PC-9 (cell line): ENCODE measurements at places on chromosomes 16 and 17. TPM values are rescaled to one million over a fixed set of nuclear protein-coding genes. Genes with fewer than 3 reads are reported as not detected.

DNA sequence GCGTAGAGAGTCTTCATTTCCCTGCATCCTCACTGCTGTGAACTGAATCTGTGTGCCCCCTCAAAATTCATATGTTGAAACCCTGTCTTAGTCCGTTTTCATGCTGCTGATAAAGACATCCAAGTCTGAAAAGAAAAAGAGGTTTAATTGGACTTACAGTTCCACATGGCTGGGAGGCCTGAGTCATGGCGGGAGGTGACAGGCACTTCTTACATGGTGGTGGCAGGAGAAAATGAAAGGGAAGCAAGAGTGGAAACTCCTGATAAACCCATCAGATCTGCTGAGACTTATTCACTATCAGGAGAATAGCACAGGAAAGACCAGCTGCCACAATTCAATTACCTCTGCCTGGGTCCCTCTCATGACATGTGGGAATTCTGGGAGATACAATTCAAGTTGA lies 3.1 kb upstream of the CCDC42 start:
- no peaks in the 10 kb centered on the region for H3K36me3 ChIP-seq
- no peak overlapping the region for H3K27ac ChIP-seq
- DNase-seq = no peak
- no peak overlapping the region for H3K4me3 ChIP-seq
- H3K4me1 ChIP-seq = no peaks in the 10 kb centered on the region

GRCh38 chr17:68401288-68401687 lies 56.0 kb downstream of the WIPI1 start:
- H3K4me3 ChIP-seq = no peak overlapping the region
- no peaks in the 10 kb centered on the region for H3K27me3 ChIP-seq
- no peak for DNase-seq
- H3K4me1 ChIP-seq = peaks cover 18% of the 10 kb centered on the region
- no peaks in the 10 kb centered on the region for H3K36me3 ChIP-seq
- no peak overlapping the region for H3K27ac ChIP-seq

DNA sequence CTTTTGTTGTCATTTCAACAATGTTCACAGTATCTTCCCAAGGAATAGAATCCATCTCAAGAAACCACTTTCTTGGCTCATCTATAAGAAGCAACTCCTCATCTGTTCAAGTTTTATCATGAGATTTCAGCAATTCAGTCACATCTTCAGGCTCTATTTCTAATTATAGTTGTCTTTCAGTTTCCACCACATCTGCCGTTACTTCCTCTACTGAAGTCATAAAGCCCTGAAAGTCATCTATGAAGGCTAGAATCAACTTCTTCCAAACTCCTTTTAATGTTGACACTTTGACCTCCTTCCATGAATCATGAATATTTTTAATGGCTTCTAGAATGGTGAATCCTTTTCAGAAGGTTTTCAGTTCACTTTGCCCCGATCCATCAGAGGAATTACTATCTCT lies 102.1 kb downstream of the CDH13 start:
- no peak overlapping the region for H3K27ac ChIP-seq
- H3K4me1 ChIP-seq = no peaks in the 10 kb centered on the region
- no peak overlapping the region for H3K4me3 ChIP-seq

DNA sequence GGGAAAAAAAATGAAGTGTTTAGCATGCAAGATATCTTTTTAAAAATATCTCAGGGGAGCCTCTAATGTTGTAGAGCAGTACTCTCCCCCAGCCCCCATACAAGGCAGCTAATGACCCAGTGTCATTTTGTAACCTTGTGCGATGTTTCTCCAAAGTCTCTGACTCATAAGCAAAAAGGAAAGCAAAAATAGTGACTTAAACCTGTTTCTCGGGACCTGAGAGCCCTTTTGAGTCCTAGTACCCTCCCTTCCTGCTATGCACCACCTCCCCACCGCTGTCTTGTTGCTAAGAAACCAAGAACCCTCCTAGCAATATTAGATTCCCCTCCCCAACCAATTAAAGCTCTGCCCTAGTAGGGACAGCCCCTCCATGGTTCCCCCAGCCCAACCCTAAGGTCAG lies 2.8 kb downstream of the MYCBPAP start:
- no peaks in the 10 kb centered on the region for H3K36me3 ChIP-seq
- peak; percentile 42 for DNase-seq
- peaks cover 27% of the 10 kb centered on the region for H3K4me1 ChIP-seq
- H3K27ac ChIP-seq = peak overlapping the region; percentile 55
- no peaks in the 10 kb centered on the region for H3K27me3 ChIP-seq

DNA sequence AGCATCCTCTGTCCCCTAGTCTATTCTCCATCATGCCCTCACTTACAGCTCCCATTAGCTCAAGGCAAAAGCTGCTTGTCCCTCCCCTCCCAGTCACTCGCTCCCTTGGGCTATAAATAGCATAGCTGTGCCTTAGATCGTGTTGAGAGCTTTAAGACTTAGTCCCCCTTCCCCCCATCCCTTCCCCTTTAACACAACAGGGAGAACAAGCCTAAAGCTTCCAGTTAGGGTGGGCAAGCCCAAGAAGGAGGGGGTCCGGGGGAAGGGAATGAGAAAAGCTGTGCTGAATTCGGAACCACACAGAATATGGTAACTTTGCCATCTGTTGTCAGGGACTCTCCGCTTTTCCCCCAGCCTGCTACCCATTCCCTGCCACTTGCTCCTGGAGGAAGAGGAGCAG lies 4.9 kb upstream of the HIGD1B start:
- H3K27me3 ChIP-seq = no peaks in the 10 kb centered on the region
- no peak overlapping the region for H3K27ac ChIP-seq
- no peak for DNase-seq
- H3K4me1 ChIP-seq = no peaks in the 10 kb centered on the region

DNA sequence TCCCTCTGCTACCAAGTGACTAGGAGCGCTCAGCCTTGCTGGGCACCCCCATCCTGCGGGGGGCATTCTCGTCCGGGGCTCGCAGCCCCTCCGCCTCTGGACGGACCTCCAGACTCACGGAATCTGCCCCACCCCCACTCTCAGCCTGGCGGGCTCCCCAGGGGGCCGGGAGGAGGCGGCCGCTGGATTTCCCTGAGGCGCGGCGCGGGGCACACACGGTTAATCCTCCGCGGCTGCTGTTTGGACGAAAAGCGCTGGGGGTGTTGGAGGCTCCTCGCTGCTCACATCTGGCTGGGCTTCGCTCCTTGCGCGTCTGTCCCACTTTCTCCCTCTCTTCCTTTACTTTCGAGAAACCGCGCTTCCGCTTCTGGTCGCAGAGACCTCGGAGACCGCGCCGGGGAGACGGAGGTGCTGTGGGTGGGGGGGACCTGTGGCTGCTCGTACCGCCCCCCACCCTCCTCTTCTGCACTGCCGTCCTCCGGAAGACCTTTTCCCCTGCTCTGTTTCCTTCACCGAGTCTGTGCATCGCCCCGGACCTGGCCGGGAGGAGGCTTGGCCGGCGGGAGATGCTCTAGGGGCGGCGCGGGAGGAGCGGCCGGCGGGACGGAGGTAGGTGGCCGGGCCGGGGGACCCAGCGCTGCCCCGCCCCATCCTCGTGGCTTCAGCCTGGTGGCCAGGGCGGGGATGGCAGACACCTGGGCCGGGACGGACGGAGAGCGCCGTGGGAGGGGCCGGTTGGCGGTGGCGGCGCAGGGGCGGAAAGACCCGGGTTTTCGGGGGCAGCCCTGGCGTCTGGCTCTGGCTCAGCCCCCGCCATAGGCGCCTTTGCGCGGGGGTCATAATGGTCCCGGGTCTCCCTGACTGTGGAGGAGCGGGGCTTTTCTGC lies at the start of gene C1QTNF1:
C1QTNF1 (plus strand) TSS at position 284 of the 886 bp plus-strand sequence. CDS start 19,800 bp downstream, outside the sequence.
- H3K27me3 ChIP-seq = no peaks in the 10 kb centered on the region
- H3K4me1 ChIP-seq = peaks cover 62% of the 10 kb centered on the region
- H3K4me3 ChIP-seq = peak within 1 kb of the TSS; percentile 78
- no peaks in the 10 kb centered on the region for H3K36me3 ChIP-seq
- DNase-seq = peak; percentile 70

GRCh38 chr17:6249732-6250131 lies 179.6 kb downstream of the WSCD1 start:
- H3K27me3 ChIP-seq = peaks cover 94% of the 10 kb centered on the region
- no peak overlapping the region for H3K27ac ChIP-seq
- H3K4me1 ChIP-seq = no peaks in the 10 kb centered on the region
- H3K36me3 ChIP-seq = no peaks in the 10 kb centered on the region

- no peak for DNase-seq
- H3K4me3 ChIP-seq = no peak overlapping the region
- no peak overlapping the region for H3K27ac ChIP-seq
- H3K27me3 ChIP-seq = no peaks in the 10 kb centered on the region
- peaks cover 18% of the 10 kb centered on the region for H3K4me1 ChIP-seq
- peaks cover 11% of the 10 kb centered on the region; the same call in 1 of the 2 replicates for H3K36me3 ChIP-seq
Measured at GRCh38 chr17:5464717-5465507, 3.9 kb downstream of the DHX33 start.

DNA sequence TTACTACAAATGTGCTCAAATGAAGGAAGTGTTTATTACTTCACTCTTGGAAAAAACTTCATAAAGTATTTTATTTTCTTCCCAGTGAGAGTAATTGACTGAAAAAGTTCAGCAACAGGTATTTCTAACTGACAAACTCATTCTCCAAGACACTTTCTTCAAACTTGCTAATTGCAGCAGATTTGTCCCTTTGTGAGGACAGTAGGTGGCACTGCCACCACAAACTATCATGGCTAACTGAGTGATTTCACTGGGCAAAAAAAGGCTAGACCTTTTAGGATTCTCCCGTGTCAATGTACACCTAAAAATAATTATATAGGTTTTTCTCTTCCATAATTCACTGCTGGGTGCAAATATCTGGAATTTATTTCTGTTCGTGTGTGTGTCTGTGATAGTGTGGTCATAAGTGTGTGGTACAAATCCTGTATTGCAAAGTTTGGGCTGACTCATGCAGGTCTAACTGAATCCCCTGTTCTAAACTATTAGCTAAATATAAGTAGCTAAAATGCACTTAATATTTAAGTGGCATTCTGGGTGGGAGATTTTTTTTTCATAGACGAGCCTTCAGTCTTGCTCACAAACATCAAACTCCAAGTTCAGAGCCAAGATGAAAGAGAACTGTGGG lies 3.9 kb downstream of the HS3ST3A1 start:
- no peaks in the 10 kb centered on the region for H3K36me3 ChIP-seq
- no peak overlapping the region for H3K4me3 ChIP-seq
- H3K27me3 ChIP-seq = no peaks in the 10 kb centered on the region
- no peaks in the 10 kb centered on the region for H3K4me1 ChIP-seq
- H3K27ac ChIP-seq = no peak overlapping the region

DNA sequence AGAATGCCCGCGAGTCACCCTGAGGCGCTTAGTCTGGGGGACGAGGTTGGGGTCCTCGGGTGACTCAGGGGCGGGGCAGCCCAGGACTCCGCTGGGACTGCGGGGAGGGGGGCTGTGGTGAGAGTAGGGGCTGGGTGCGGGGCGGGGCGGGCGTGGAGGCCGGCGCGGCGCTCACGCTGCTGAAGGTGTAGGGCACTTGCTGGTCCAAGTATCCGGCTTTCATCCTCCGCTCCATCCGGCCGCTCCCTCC lies 832 bp downstream of the ETV4 start:
- H3K4me1 ChIP-seq = peaks cover 35% of the 10 kb centered on the region
- H3K27me3 ChIP-seq = no peaks in the 10 kb centered on the region
- H3K36me3 ChIP-seq = peaks cover 9% of the 10 kb centered on the region; the same call in 1 of the 2 replicates
- no peak for DNase-seq
- H3K27ac ChIP-seq = peak overlapping the region; percentile 94

- no peak overlapping the region for H3K27ac ChIP-seq
- no peak for DNase-seq
- H3K4me1 ChIP-seq = no peaks in the 10 kb centered on the region
- H3K36me3 ChIP-seq = no peaks in the 10 kb centered on the region
- no peak overlapping the region for H3K4me3 ChIP-seq
Measured at GRCh38 chr17:37725601-37726146, 19.2 kb downstream of the HNF1B start.

GRCh38 chr17:50967795-50968194 lies 101.6 kb upstream of the TOB1 start:
- H3K4me3 ChIP-seq = no peak overlapping the region
- no peaks in the 10 kb centered on the region for H3K36me3 ChIP-seq
- no peak for DNase-seq
- H3K27ac ChIP-seq = no peak overlapping the region

- H3K4me3 ChIP-seq = no peak overlapping the region
- H3K27ac ChIP-seq = no peak overlapping the region
- H3K4me1 ChIP-seq = peaks cover 34% of the 10 kb centered on the region
- no peaks in the 10 kb centered on the region for H3K27me3 ChIP-seq
Measured at GRCh38 chr16:81627024-81627423, 152.1 kb upstream of the PLCG2 start.

DNA sequence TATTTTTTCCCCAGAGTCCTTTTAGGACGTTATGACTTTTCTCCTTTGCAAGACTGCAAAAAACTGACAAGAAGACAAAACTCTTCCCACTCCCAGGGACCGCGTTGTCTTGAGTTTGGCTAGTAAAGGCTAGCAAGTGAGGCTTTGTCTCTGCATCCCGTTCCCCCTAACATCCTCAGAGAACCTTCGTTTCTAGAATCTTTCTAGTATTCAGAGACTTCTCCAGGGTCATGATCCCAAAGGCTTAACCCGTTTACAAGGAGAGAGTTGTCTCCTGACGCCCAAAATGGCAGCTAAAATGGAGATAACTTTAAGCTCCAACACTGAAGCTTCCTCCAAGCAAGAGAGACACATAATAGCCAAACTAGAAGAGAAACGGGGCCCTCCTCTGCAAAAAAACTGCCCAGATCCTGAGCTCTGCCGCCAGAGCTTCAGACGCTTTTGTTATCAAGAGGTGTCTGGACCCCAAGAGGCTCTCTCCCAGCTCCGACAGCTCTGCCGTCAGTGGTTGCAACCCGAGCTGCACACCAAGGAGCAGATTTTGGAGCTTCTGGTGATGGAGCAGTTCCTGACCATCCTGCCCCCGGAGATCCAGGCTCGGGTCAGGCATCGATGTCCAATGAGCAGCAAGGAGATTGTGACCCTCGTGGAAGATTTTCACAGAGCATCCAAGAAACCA lies 843 bp downstream of the ZNF174 start:
- peak overlapping the region; percentile 74 for H3K4me3 ChIP-seq
- peaks cover 35% of the 10 kb centered on the region for H3K36me3 ChIP-seq
- no peaks in the 10 kb centered on the region for H3K27me3 ChIP-seq
- no peak overlapping the region for H3K27ac ChIP-seq
- peaks cover 12% of the 10 kb centered on the region; the same call in 1 of the 2 replicates for H3K4me1 ChIP-seq
- DNase-seq = peak; percentile 14

Gene VPS4A
- 25.4 and 26.7 TPM in 2 replicates for total RNA-seq

Gene MYH11
- total RNA-seq = 0.11 and 0.43 TPM in 2 replicates

Gene ARL5C
- total RNA-seq = not detected in 2 replicates

Gene RNF43
- 0.33 TPM in 1 of 2 replicates, not detected in the other for total RNA-seq

Gene MEOX1
- total RNA-seq = 0.25 and 0.72 TPM in 2 replicates

Gene CD300LB
- total RNA-seq = not detected in 2 replicates

Gene MT1M
- not detected in 2 replicates for total RNA-seq

Gene ZNF785
- total RNA-seq = 30.9 and 39.8 TPM in 2 replicates

Gene BAHCC1
- total RNA-seq = 33.7 and 35.4 TPM in 2 replicates

Gene TP53TG3F
- total RNA-seq = not detected in 2 replicates

Gene CNP
- 60.6 and 64.7 TPM in 2 replicates for total RNA-seq

Gene GFAP
- not detected in 2 replicates for total RNA-seq
